GM12891 (cell line): ENCODE measurements at places on chromosomes 12 and 14.

- DNase-seq: no peak
Measured at GRCh38 chr12:76368230-76368629, 20.0 kb upstream of the BBS10 start.

DNA sequence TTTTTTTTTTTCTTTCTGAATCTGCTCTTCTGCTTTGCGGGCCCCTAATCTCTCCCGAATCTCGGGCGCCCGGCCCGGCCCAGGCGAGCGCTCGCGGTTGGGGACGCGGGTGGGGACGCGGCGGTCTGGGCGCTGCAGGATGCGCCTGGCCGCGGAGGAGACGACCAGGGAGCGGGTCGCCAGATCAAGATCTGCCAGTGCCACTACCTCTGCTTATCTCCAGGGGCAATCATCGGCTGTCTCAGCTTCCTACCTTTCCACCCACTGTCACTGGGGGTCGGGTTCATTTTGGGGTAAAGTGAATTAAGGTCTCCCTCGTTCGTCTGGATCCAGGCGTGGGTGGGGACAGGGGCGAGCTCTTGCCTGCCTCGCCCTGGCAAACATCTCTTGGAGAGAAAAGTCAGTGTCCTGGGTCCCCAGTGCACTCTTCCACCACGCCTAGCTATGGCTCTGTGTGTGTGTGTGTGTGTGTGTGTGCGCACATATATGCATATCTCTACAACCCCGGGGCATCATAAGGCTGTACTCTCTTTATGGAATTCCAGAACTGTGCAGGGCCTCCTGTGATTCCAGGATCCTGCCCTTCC, 422.3 kb downstream of the VRK1 start:
- DNase-seq: no peak

DNA sequence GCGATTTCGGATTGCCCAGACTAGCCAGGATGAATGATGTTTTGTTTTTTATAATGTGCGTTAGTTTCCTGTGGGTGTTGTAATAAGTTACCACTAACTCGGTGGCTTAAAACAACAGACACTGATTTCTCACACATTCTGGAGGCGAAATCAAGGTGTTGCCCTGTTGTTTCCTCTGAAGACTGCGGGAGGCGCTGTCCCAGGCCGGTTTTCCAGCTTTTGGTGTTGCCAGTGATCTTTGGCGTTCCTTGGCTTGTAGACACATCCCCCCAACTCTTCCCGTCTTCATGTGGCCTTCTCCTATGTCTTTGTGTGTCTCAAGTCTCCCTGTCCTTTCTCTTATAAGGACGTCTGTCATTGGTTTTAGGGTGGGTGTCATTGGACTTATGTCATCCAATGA, 267.7 kb downstream of the AACS start:
- no peak for DNase-seq

GRCh38 chr12:106301241-106301610, 1.3 kb upstream of the TCP11L2 start:
- DNase-seq: no peak

- no peak for DNase-seq
Measured at GRCh38 chr14:22375321-22375930, 213.6 kb downstream of the DAD1 start.

DNA sequence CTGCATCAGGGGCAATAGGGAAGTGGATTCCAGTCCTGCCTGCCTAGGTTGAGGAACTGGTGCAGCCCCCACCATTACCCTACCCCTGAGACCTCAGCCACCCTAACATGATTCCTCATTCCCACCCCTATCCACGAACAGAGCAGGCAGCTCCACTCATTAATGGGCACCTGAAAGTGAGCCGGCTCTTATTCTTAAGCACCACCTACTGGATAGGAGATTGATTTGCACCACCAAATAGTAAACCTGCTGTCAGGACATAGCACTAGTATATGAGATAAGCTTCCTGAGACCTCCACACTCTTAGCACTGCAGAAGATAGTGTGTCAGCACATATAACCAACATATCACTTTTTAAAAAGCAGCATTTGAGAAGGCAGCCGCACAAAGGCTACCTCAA, 573.2 kb downstream of the SOX5 start:
- no peak for DNase-seq

GRCh38 chr12:3315201-3315661, 175.8 kb upstream of the PRMT8 start:
- DNase-seq: no peak
